ENCODE measurements at places on chromosomes 1 and 21.

DNA sequence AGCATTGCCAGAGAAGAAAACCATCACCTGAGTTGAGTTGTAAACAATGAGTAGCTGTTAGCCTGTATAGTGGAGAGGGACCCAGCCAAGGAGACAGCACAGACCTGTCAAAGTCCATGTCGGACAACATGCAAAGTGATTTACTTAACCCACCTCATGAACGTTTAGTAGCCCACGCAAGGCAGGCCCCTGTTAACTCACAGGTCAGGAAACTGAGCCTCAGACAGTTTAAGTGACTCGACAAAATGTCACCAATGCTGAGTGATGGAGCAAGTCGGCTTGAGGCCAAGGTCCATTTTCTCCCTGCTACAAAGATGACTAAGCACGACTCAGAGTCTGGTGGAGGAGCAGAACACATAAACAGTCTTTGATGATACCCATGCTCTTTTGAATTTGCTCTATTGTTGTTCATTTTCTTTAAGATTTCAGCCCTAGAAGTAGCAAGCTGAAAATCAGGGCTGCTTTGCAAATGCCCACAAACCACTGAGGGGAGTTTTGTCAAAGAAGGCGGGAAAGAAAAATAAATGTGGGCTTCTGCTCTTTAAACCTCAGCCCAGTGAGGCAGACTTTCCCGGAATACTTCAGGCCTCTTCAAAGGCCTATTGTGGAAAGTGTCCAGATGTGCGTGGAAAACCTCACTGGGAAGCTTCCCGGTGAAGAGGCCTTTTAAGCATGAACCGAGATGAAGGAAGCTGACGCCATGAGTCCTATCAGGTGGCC is 83.8 kb upstream of the HOOK1 start:
- DNase-seq, result peak; percentile 88

DNA sequence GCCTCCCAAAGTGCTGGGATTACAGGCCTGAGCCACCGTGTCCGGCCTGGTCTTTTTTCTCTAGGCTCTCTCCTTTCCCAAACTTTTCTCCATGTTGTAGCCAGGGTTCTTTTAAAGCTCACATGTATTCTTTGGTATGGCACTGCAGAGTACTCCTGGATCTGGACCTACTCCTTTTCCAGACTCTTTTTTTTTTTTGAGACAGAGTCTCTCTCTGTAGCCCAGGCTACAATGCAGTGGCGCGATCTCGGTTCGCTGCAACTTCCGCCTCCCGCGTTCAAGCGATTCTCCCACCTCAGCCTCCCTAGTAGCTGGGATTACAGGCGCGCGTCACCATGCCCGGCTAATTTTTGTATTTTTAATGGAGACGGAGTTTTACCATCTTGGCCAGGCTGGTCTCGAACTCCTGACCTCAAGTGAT is 602 bp upstream of the MED18 start:
- no peak for DNase-seq

DNA sequence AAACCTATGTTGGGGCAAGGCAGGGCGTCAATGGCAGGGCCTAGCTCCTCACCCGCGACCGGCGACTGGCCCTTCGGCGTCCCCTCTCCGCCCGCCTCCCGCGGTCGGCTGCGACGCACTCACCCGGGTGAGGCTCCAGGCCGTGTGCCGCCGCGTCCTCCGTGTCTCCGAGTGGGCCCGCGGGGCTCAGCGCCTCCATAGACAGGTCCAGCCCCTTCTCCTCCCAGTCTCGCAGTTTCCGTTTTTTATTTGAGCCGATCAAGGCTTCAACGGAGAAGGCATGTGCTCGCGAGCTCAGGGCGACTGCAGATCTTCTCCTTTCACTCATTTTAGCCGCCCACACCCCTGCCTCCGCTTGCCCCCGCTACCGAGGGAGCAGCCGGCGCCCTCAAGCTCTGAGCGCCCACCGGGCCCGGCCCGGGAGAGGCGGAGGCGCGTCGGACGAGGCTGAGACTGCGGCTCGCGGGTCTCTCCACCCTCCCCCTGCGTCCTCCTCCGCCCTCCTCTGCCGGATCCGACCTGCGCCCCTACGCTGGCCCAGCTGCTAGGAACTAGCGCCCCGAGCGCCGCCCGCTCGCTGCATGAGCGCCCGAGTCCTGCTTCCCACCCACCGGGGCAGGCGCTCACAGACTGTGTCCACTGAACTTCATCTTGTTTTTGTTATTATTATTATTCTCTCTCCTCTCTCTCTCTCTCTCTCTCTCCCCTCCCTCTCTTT is 516 bp downstream of the TBX15 start:
- no peak for DNase-seq

- no peak for DNase-seq
Measured at GRCh38 chr1:219433496-219434131, 179.3 kb downstream of the ZC3H11B start.

GRCh38 chr1:67686267-67687197 is 1.5 kb downstream of the GADD45A start:
- DNase-seq, result peak; percentile 99

GRCh38 chr1:29964718-29965533 is 728.6 kb downstream of the PTPRU start:
- no peak for DNase-seq

GRCh38 chr21:21673959-21674358 is 675.8 kb downstream of the NCAM2 start:
- DNase-seq, result no peak

DNA sequence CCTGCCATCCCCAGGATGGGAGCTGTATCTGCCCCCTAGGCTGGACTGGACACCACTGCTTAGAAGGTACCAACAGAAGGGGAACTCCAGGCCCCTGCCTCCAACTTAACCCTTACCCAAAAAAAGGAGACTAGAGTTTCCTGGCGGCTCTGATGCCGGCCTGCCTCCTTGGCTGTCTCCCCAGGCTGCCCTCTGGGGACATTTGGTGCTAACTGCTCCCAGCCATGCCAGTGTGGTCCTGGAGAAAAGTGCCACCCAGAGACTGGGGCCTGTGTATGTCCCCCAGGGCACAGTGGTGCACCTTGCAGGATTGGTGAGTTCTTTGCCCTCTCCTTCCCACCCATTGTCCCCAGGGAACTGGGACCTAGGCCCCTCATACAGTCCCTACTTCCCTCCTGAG is 8.1 kb upstream of the LRRC71 start:
- no peak for DNase-seq

GRCh38 chr1:25543425-25544242 is at the start of gene LDLRAP1:
TSS of gene LDLRAP1 (plus strand) at chr1:25543606. CDS start at chr1:25543699, 93 bp downstream.
- DNase-seq, result no peak

DNA sequence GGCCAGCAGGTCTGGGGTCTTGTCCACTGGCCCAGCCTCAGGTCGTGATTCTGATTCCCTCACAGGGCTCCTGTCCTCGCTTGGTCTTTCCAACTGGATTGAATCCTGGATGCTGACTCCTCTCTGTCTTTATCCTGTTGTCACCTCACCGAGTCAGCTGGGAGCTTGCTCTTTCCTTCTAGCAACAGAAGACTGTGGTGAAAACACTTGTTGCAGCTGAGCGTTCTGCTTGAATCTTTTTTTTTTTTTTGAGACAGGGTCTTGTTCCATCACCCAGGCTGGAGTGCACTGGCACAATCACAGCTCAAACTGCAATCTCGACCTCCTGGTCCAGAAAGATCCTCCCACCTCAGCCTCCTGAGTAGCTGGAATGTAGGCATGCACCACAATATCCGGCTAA is 8.0 kb upstream of the WNT4 start:
- no peak for DNase-seq

DNA sequence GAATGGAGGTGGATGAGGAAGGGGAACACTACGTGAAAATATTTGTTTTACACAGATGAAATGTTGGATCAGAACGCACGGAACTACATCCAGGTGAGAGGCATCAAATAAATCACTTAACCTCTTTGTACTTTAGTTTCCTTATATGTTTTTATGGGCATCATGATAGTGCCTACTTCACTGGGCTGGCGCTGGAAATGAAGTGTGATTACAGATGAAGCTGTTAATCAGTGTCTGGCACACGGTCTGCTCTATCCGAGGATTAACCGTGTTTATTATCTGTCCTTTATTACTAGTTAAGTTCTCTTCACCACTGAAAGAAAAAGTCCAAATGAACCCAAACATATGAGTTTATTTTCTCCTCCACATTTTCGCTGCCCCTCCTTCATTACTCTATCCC is 96.0 kb upstream of the TRABD2B start:
- DNase-seq, result no peak

- no peak for DNase-seq
Measured at GRCh38 chr1:209411491-209411929, 172.0 kb upstream of the CAMK1G start.

DNA sequence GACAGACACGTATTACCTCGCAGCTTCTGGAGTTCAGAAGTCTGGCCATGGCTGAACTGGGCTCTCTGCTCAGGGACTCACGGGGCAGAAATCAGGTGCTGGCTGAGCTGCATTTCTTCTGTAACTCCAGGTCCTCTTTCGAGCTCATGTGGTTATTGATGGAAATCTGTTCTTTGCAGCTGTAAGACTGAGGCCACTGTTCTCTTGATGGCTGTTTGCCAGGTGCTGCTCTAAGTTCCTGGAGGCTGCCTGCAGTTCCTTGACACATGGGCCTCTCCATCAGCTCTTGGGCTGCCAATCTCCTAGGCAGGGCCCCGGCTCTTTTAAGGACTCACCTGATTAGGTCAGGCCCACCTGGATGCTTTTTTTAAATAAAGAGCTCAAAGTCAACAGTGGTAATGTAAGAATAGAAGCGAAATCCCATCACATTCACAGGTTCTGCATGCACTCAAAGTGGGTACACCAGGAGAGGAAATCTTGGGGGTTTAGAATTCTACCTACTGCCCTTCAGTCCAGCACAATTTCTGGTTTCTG is 139.1 kb downstream of the KAZN start:
- no peak for DNase-seq

GRCh38 chr1:32686387-32686786 is 16.2 kb downstream of the SYNC start:
- DNase-seq, result no peak

GRCh38 chr1:43512133-43512532 is 18.6 kb upstream of the PTPRF start:
- no peak for DNase-seq

DNA sequence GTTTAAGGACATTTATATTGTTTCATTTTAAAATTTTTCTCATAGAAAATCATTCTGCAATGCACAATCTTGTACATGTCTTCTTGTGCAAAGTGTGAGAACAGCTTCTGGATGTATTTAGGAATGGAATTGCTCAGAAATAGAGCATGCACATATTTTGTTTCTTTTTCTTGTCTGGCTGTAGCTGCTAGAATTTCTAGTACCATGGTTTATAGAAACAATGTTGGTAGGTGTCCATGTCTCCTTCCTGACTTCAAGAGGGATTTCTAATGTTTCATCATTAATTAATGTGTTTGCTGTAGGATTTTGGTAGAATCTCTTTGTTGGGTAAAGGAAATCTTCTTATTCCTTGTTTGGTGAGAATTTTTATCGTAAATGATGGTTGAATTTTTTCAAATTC is 99.0 kb downstream of the RYR2 start:
- no peak for DNase-seq

- DNase-seq, result no peak
Measured at GRCh38 chr1:89761901-89762300, 58.9 kb upstream of the LRRC8D start.

- DNase-seq, result no peak
Measured at GRCh38 chr1:244224487-244225430, 173.7 kb downstream of the ZBTB18 start.

- no peak for DNase-seq
Measured at GRCh38 chr1:205421798-205422197, at the start of gene LEMD1. TSS of gene LEMD1 (minus strand) at chr1:205422056. CDS start at chr1:205420536, 1,520 bp downstream.
